ENCODE measurements at places on chromosomes 5 and 9.
A peak's percentile ranks its signal among the peaks of the same experiment; 100 is the strongest.

DNA sequence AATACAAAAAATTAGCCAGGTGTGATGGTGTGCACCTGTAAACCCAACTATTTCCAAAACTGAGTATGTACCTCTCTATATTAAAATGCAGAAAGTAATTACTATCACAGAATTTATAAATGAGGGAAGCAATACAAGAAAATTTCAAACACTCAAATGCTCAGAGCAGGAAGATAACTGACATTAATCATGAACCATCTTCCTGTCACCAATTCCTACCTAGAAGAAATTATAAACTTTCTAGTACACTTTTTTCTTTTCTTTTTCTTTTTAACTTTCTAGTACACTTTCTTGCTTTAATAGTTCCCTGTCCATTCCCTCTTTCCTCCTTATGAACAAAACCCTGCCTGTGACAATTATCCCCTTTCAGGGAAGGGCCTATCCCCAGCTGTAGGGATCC lies 106.8 kb downstream of the MED27 start:
- no peak overlapping the region for H3K4me3 ChIP-seq
- no peaks in the 10 kb centered on the region for H3K36me3 ChIP-seq
- H3K4me1 ChIP-seq = peaks cover 2% of the 10 kb centered on the region
- no peaks in the 10 kb centered on the region for H3K27me3 ChIP-seq
- H3K27ac ChIP-seq = no peak overlapping the region

- H3K27me3 ChIP-seq = no peaks in the 10 kb centered on the region
- no peak overlapping the region for H3K4me3 ChIP-seq
- H3K4me1 ChIP-seq = no peaks in the 10 kb centered on the region
- no peak for DNase-seq
- H3K27ac ChIP-seq = no peak overlapping the region
These were observed 128.6 kb downstream of the PJA2 start for GRCh38 chr5:109281136-109281690.

DNA sequence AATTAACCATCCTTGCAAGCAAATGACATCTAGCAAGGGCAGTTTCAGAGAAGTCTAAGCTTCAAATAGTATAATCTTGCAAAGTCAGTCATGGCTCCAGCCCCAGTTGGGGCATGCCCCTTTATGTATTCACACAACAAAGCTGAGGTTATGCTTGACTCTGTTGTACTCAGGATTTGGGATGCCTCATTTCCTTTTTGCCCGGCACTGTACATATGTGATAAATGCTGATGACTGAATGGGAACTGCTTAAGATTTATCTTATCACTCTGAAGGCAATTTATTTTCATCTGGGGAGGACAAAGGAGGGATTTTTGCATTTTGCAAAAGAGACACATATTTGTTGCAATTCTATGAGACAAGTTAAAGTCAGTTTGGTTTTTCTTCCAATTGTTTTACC lies 219.2 kb downstream of the TRPM3 start:
- peak overlapping the region; percentile 84 for H3K27ac ChIP-seq
- DNase-seq = no peak
- H3K27me3 ChIP-seq = no peaks in the 10 kb centered on the region
- H3K36me3 ChIP-seq = no peaks in the 10 kb centered on the region
- H3K4me1 ChIP-seq = peaks cover 3% of the 10 kb centered on the region
- peak overlapping the region; percentile 9 for H3K4me3 ChIP-seq

DNA sequence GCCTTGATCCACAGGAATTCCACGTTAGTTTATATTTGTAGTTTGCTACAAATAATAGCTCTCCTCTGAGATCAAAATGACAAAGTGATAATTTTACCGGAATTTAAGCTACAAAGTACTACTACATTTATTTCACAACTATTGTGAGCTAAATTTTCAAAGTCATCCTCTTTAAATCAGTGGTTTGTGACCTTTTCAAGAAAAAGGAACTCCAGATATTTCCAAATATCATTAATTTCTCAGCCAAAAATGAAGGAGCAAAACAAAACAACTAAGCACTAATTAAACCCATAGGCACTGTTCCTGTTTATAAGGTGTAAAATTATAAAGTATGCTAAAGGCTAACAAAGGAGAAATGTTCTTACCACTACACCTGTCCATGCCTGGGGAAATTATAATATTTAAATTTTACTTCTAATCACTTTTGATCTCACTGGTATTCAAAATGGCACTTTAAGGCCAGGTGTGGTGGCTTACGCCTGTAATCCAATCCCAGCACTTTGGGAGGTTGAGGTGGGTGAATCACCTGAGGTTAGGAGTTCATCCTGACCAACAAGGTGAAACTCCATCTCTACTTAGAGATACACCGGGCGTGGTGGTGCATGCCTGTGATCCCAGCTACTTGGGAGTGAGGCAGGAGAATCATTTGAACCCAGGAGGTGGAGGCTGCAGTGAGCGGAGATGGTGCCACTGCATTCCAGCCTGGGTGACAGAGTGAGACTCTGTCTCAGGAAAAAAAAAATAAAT lies 77.5 kb downstream of the CEMIP2 start:
- no peak overlapping the region for H3K27ac ChIP-seq
- DNase-seq = no peak
- H3K27me3 ChIP-seq = no peaks in the 10 kb centered on the region
- H3K4me3 ChIP-seq = no peak overlapping the region
- H3K4me1 ChIP-seq = peaks cover 7% of the 10 kb centered on the region
- peaks cover 52% of the 10 kb centered on the region for H3K36me3 ChIP-seq

DNA sequence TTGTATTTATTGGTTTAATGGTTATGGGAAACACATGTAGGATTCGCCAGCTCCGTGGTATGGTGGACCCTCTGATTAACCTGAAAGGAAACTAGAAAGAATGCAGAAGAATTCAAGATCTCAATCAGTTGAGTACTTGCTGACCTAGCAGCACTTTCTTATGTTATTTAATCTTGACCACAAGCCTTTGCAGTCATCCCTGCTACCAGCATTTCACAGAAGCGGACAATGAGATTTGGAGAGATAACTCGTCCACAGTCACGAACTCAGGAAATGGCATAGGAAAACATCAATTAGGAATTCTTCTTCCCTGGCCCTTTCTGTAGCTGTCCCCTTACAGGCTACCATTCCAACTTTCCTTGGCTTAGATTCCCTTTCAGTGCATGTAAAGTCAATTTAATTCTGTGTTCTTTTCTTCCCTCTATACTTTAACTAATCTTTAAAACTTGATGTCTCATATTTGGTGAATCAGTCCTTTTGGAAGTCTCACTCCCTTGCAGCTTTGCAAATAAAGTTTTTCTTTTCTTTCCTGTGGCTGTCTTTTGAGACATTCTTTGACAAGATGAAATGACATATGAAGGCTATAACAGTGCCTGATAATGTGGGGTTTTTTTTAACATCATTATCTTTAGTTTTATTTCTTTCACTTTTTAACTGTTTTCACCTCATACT lies 1.3 kb upstream of the SLC44A1 start:
- no peaks in the 10 kb centered on the region for H3K36me3 ChIP-seq
- no peaks in the 10 kb centered on the region for H3K27me3 ChIP-seq
- H3K27ac ChIP-seq = no peak overlapping the region

- peak; percentile 74 for DNase-seq
- H3K27ac ChIP-seq = no peak overlapping the region
- no peaks in the 10 kb centered on the region for H3K36me3 ChIP-seq
- no peaks in the 10 kb centered on the region for H3K27me3 ChIP-seq
- H3K4me3 ChIP-seq = no peak overlapping the region
These were observed 206.0 kb upstream of the DMRTA1 start for GRCh38 chr9:22240619-22241018.

DNA sequence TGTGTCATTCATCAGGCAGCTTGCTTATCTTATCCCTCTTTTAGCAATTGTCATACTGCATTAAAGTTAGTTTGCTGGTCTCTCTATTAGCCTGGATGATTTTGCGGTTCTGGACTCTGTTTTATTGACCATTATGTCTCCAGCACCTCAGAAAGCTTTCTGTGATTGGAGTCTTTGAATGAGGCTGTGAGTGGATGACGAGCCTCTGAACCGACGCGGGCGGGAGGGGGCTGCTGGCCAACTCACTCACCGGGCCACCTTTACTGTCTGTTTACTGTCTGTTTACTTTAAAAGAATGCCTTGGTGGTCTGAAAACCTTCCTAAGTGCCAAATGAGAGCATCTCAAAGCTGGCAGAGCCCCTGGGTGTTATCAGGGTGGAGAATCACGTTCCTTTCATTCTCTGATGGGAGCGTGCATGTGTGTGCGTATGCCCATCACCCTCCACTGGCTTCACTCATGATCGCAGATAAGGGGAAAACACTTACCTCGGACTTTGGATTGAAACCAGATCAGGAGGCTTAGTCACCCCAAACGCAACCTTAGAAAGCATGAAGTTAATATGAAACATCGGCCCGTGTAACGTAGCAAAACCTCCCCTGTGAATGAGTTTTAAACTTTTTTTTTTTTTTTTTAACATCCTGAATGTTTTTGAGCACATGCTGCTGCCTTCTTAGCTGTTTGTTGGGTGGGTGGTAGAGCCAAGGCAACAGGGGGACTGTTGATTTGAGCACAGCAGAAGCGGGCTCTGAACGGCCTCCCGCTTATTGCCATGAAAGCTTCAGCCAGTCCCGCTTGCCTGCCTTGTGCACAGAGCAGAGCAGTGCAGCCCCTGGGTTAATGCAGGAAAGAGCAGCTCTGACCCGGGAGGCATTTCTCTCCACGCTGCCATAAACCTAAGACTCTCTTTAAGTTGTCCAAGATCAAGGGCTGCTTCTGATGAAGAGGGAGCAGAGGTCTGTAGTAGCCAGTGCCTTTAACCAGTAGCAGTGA lies 173.6 kb downstream of the GADD45G start:
- no peak overlapping the region for H3K4me3 ChIP-seq
- peaks cover 13% of the 10 kb centered on the region for H3K27me3 ChIP-seq
- peaks cover 6% of the 10 kb centered on the region for H3K4me1 ChIP-seq
- no peak for DNase-seq

DNA sequence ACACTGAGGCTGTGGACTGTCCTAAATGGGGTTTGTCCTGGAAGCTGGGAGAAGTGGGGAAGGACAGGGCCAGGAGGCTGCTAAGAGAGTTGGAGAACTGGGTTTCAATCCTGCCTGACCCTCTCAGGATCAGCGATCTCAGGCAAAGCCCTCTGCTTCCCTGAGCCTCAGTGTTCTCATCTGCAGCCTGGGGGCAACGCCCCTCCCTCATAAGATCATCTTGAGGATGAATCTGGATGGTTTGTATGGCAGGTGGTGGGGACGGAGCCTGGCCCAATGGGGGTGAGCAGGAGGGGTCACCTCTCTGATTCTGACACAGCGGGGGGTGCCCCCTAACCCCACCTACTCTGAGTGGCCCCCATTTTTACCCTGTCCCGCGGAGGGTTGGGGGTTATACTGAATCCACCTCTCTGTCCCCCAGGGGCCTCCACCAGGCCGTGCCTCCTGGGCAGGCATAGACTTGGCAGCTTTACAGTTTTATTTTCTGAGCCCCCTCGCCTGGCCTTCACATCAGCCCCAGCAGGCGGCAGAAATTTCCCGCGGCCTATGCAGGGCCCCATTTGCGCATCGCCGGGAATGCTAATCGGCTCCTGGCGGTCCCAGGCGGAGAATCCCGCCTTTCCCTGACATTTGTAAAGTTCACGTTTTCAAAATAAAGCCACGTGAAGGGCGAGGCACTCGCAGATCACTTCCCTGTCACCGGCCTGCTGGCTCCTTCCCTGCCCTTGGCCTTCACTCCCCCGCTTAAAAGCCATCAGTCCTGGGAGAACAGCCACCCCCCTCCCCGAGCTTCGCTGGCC lies 17.8 kb upstream of the LAMC3 start:
- H3K4me3 ChIP-seq = no peak overlapping the region
- peaks cover 66% of the 10 kb centered on the region for H3K27me3 ChIP-seq
- H3K36me3 ChIP-seq = no peaks in the 10 kb centered on the region
- DNase-seq = no peak

- H3K4me1 ChIP-seq = no peaks in the 10 kb centered on the region
- no peak overlapping the region for H3K4me3 ChIP-seq
- H3K27me3 ChIP-seq = no peaks in the 10 kb centered on the region
These were observed 35.3 kb upstream of the KCNV2 start for GRCh38 chr9:2681981-2682380.

- H3K4me3 ChIP-seq = no peak overlapping the region
- H3K27me3 ChIP-seq = no peaks in the 10 kb centered on the region
- no peak for DNase-seq
- no peaks in the 10 kb centered on the region for H3K4me1 ChIP-seq
These were observed 51.5 kb upstream of the NR3C1 start for GRCh38 chr5:143454936-143455516.

GRCh38 chr5:83149671-83150070 lies 72.3 kb downstream of the XRCC4 start:
- no peaks in the 10 kb centered on the region for H3K27me3 ChIP-seq
- H3K4me1 ChIP-seq = no peaks in the 10 kb centered on the region
- no peaks in the 10 kb centered on the region for H3K36me3 ChIP-seq

DNA sequence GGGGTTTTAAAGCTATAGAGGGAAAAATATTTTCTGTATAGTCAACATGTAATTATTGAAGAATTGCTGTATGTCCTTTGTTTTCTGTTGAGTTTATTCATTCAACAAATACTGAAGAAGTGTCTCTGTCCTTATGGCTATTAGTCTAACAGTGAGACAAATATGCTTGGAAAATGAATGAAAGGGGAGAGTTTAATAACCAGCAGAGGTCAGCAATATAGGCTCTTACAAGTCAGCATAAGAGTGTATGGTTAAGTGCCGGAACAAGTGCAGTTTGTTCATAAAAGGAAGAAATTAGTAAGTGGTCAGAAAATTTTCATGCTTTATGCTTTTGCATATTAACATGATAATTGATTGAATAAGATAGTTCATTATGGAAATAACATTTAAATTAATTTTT lies 3.6 kb downstream of the SCAMP1 start:
- no peaks in the 10 kb centered on the region for H3K36me3 ChIP-seq
- H3K27me3 ChIP-seq = no peaks in the 10 kb centered on the region
- H3K27ac ChIP-seq = no peak overlapping the region
- no peak overlapping the region for H3K4me3 ChIP-seq

GRCh38 chr5:111954516-111955395 lies 197.8 kb upstream of the NREP start:
- H3K4me1 ChIP-seq = peaks cover 2% of the 10 kb centered on the region
- DNase-seq = peak; percentile 49
- H3K4me3 ChIP-seq = peak overlapping the region; percentile 10

DNA sequence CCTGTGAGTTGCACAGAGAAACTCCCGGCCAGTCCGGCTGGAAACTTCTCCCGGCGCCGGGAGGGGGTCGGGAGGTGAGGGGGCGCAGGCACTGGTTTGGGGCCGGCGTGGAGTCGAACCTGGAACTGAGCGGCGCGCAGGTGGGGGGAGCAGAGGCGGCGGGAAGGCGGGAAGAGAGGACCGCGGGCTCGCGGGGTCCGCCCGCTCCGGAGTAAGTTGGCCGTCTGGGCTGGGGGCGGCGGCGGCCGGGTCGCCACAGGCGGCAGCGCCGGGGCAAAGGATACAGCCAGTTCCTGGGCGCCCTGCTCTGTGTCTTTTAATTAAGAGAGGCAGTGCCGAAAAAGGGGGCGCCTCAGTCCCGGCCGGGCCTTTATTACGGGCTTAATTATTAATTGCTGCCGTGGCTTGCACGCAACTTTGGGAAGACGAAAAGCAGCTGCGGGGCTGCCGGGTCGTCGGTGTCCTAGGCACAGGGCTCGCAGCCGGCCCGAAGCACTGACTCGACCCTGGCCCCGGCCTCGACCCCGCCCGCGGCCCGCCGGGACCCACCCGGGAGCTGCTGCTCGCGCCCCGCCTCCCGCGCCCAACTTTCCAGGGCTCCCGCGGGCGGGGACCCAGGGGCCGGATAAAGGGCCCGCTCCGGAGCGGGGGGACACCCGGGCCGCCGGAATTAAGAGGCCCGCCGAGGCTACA lies 1.1 kb downstream of the NTNG2 start:
- DNase-seq = no peak
- no peak overlapping the region for H3K27ac ChIP-seq
